ENCODE measurements at places on chromosomes 4 and X.

DNA sequence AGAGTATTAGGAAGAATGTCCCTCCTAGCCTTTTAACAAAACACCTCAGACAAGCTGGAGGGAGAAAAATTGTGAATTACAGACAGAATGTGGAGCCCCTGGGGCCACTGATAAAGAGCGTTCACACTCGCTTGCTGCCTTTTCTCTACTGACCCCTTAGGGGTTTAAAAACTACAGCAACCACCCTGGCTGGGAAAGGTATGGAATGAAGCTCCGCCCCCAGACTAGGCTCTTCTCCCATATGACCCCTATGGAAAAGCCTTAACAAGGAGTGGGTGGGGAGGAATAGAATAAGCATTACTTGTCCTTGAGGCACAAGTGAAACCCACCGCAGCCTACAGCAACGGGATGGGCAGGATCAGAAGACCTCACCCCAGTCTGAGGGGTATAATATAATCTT is 26.3 kb downstream of the ANKRD50 start:
- DNase-seq = no peak

DNA sequence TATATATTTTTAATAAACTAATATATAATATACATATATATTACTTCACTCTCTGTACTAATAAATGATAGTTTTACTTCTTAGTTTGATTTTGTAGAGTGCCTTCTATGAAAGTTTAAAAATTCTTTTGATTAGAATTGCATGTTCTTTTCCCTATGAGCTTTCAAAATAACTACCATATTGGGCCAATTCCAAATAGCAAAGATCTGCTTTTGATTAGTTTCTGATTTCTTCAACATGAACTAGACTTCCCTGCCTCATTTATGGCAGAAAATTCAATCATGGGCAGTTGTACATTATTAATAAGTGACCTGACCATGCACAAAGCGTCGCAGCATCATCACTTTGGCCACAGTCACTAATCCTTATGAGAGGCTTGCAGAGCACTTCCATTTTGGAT is 48.9 kb upstream of the TEX13A start:
- DNase-seq = no peak

DNA sequence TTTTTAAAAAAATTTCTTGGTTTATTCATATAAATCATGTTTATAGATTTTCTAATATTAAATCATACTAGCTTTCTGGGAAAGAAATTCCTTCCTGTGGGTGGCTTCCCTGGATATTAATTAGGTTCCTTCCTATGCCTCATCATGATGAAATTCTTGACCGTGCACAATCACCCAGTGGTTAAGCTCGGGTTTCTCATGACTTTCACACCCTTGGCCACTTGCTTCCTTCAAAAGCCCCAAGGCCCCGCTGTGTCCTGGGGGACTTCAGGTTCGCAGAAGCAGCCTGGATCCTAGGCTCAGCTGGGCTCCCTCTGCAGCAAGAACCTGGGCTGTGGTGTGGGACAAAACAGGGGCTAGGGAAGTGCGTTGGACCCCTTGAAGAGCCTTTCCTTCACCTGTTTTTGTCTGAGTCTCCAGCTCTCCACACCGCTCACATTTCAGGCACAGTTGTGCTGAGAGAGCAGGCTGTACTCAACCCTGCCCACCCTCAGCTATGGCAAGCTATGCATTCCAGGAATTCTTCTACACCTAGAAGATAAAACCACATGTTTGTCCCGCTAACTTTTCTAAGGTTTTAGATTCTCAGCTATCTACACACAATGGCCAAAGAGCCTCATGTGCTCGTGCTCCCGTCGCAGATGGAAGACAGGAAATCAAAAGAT is 48.9 kb upstream of the TMSB15B start:
- no peak for DNase-seq

GRCh38 chr4:171710743-171711142 is 102.5 kb upstream of the GALNTL6 start:
- DNase-seq = no peak

- no peak for DNase-seq
Measured at GRCh38 chrX:34849371-34849770, 93.2 kb upstream of the FAM47B start.

DNA sequence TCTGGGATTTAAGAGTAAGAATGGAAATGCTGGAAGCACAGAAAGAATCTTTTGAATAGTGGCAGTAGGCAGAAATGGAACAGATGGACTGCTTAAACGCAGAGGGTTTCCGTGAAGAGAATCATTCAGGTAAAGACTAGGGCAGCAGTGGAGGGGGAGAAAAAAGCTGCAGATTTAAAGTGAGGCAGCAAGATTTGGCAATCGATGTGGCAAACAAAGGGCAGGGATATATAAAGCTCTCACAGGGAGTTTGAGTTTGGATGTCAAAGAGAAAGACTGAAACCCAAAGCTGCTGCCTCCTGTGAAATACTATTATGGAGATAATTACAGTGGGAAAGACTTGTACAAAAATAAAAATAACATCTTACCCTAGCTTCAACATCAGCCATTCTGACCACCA is 384.0 kb downstream of the CENPC start:
- no peak for DNase-seq

DNA sequence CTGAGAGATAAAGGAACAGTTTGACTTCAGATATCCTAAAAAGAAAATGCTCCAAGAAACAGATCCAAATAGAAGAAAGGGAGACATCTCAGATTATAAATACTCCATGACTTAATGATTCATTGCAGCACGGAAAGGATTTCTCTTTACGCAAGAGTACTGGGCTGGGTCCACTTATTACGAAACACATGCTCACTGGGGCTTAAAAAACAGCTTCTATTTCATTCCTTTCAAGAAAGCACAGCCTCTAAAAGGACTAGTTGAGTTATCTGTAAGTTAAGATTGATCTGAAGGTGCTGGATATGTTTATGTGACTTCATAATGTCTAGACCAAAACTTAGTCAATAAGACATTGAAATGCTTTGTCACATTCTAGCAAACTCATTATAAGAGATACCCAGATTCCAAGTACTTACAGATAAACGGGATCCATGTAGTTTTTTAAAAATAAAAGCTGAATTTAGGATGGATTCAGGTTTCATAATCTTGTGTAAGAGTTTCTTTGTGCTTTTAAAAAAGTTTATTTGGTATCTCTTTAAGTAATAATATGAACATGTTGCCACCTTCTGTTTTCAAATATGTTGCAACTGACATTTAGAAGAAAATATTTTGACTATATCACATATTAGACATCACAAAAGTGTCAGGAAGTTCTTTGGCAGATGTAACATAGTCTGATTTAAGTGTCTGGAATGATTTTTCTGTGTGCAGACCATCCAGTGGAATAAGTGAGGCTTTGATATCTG is 109.5 kb upstream of the MYOZ2 start:
- DNase-seq = no peak

DNA sequence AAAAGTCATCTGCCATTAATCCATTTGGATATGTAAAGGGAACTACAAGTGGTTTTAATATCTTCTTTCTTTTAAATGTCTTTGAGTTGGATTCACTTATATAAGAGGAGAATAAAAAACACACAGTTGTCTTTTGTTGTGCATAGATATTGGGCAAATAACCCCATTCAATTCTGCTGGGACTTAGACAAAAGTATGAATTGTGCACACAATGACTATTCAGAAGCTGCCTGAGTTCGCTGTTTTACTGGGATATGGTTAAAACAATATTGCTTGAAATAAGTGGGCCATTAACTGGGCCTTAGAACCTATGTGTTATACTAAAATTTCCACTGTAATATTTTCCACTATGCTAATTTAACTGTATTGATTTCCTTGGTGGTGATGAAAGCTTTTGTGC is 71.7 kb downstream of the PCYT1B start:
- no peak for DNase-seq

GRCh38 chrX:104913348-104913747 is 307.1 kb downstream of the TEX13A start:
- DNase-seq = no peak

- DNase-seq = no peak
Measured at GRCh38 chr4:141099326-141099725, 33.9 kb downstream of the RNF150 start.

- DNase-seq = no peak
Measured at GRCh38 chr4:99404595-99405287, 30.4 kb downstream of the ADH7 start.

GRCh38 chr4:116101321-116101720 is 984.1 kb downstream of the TRAM1L1 start:
- no peak for DNase-seq

- DNase-seq = no peak
Measured at GRCh38 chr4:66169341-66169740, 499.1 kb upstream of the EPHA5 start.

All from DMS 273 treated with DMSO at 0.1 percent for 48 hours (cell line).